ENCODE measurements at places on chromosomes 12 and 14. TPM values are rescaled to one million over a fixed set of nuclear protein-coding genes. Genes with fewer than 3 reads are reported as not detected.

ZBTB39 gene
- total RNA-seq, result 3.6 TPM

ARID2 gene
- 16.7 TPM for total RNA-seq

BATF gene
- total RNA-seq, result 2.1 TPM

PPP4R3A gene
- total RNA-seq, result 59.9 TPM

GPRC5A gene
- total RNA-seq, result 0.17 TPM

IFNG gene
- total RNA-seq, result 0.08 TPM

CLEC4A gene
- 2.2 TPM for total RNA-seq

APAF1 gene
- total RNA-seq, result 10.4 TPM

ABHD12B gene
- total RNA-seq, result not detected

SLCO1A2 gene
- total RNA-seq, result 0.17 TPM

GPN3 gene
- 17.7 TPM for total RNA-seq

PRH2 gene
- 0.42 TPM for total RNA-seq

IFNG-AS1 gene
- not detected for total RNA-seq

BIN2 gene
- 6.0 TPM for total RNA-seq

ADAMTS20 gene
- total RNA-seq, result not detected

CMAS gene
- total RNA-seq, result 26.0 TPM

DNA sequence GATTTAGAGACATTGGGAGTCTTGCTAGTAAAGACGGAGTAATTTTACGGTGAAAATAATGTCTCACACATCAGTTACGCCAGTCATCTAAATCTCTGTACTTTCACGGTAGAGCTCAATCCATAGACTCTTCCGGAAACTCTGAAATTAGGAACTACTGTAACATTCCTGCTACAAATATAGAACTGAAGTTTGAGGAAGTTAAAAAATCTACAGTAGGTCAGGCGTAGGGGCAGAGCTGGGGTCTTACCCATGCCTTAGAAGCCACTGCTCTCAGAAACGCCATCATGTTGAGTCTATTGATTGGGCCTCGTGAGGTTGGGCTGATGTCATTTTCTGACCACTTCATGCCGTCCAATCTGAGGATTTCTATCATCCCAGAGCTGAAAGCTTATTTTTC, 1029.8 kb upstream of the TMEM132C start:
- DNase-seq, result no peak

DNA sequence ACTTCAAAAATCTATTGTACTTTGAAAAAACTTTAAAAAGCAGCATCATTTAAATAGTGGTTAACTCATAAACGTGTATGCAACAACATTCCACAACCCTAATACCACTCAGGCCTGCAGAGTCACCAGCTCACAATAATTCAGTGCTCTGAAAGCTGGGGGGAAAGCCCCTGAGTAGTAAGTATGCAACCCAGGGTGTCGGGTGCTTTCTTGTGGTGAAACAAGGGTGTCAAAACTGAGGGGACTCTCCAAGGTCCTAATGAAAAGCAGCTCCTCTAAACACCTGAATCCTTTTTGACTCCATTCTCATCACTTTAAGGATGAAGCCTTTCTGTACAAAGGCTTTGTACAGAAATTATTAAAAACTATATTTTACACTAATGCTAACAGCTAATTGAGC, 33.7 kb downstream of the FGFR1OP2 start:
- no peak for DNase-seq

DNA sequence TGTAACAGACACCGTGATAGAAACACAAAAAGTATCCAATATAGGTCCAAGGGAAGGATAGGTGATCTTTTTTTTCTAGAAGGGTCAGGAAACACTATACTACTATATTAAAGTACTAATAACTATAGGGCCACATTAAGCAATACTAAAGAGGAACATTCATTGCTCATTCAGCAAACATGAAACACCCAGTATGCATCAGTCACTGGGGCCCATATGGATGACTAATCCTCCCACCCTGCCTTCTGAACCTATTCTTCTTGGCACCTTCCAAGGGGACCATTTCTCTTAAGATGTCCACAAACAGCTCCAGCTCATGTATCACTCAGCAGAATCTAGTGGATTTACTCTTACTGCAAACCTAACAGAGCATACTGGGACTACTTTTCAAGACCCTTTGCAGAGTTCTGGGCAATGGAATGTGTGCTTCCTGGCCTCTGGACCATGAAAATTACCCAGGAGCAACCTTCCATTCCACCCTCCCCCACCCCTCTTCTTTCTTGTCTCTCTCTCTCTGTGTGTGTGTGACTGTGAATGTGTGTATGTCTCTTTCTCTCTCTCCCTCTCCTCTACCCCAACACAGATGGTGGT, 187.9 kb downstream of the EPS8 start:
- no peak for DNase-seq

DNA sequence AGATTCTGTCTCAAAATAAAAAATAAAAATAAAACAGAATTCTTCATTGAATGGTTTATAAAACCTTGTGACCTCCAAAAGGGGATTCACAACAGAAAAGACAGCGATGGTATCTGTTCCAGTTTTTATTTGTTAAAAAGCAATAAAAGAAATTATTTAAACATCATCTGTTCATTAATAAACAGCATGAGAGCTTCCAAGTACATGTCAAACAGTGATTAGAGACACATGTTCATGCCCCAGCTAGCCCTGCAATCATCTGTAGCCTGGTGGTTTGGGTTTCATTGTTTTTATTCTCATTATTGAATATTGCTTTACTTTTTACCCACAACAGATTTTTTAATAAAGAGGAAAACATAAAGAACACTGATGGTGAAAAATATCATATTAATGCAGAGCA, 173.3 kb downstream of the ANO2 start:
- no peak for DNase-seq

DNA sequence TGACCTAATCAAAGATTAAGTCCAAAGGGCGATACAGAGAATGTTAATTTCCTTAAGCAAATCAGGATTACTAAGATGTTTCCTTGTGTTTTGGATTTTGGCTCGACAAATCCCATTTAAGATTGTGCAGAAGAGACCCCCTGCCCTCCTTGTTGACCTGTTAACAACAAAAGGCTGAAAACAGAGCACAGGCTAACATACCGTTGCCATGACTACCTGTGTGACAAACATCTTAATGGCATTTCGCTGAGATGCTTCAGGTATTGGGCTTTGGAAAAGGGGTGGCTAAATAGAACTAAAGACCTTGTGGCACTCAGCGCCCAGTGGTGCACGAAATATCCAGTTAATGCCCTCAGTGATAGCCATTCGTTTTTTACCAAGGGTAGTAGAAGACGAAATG, 1532.3 kb upstream of the TMEM132C start:
- DNase-seq, result no peak

- DNase-seq, result no peak
Observed at GRCh38 chr12:82625523-82625922, 61.2 kb upstream of the TMTC2 start.

DNA sequence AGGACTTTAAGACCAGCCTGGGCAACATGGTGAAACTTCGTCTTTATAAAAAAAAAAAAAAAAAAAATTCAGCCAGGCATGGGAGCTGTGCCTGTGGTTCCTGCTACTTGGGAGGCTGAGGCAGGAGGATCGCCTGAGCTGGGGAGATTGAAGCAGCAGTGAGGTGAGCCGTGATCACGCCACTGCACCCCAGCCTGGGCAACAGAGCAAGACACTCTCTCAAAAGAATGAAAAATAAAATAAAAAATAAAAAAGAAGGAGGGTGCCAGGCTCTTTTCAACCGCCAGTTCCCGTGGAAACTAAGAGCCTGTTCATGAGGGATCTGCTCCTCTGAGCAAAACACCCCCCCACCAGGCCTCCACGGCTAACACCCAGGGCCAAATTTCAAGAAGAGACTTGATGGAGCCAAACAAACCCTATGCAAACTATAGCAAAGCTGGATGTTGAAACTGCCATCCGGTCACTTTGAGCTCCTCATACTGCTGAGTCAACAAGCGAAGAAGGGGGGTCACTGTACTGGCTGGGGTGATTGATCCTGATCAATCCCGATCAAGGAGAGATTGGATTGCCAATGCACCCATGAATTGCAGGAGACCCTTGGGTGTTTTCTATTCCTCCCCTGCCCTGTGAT, 23.4 kb downstream of the DLK1 start:
- DNase-seq, result peak; percentile 37

GRCh38 chr12:64836856-64837255, 12.4 kb downstream of the TBC1D30 start:
- no peak for DNase-seq

DNA sequence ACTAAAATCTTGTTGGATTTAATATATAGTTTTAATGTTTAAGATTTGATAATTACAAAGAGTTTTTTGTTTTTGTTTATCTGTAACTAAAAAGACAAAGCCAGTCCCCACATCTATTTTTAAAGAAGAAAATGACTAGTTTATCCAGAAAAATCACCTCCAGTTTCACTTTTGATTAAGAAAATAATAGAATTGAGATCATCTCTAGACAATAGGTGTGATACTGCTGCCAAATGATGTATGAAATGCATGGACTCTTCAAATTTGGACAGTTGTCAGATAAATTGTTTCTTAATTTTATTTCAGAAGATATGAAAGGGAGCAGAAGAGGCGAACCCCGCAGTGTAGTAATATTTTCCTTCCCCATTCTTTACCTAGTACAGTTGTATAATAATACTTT, 20.0 kb downstream of the PCNX4 start:
- DNase-seq, result no peak

- peak; percentile 74 for DNase-seq
Observed at GRCh38 chr14:105999361-106000028, 473.1 kb downstream of the TMEM121 start.

DNA sequence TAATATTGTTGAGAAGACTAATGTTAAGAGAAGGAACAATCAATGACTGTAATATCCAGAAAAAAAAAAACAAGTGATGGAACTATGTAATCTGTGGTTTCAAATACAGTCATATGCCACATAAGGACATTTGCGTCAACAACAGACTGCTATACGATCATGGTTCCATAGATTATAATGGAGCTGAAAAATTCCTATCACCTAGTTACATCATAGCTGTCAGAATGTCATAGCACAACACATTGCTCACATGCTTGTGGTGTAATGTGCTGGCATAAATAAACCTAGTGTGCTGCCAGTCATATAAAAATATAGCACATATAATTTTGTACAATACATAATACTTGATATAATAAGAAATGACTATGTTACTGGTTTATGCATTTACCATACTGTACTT, 653.5 kb downstream of the TRHDE start:
- DNase-seq, result no peak

GRCh38 chr14:52063052-52063462, 5.8 kb downstream of the NID2 start:
- no peak for DNase-seq

DNA sequence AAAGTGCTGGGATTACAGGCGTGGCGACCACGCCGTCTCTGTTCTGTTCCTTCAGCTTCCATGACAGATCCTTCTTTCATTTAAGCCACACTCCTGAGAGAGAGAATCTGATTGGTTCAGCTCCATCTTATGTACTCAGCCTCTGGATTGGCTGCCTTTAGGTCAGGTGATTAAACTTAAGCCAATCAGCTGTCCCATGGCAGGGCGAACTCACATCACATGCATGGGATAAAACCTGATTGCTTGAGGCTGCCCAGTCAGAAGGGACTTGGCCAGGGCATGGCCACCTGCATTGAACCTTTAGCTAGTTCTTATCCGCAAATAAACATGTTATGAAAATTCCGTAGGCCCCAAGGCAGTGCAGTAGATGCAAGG, 274.2 kb downstream of the SUDS3 start:
- no peak for DNase-seq

- DNase-seq, result no peak
Observed at GRCh38 chr12:54417712-54418440, 1.2 kb downstream of the ITGA5 start.

GRCh38 chr14:23352506-23353432, at the start of gene SLC22A17:
SLC22A17 (minus strand) TSS chr14:23352887.
- DNase-seq, result peak; percentile 55

DNA sequence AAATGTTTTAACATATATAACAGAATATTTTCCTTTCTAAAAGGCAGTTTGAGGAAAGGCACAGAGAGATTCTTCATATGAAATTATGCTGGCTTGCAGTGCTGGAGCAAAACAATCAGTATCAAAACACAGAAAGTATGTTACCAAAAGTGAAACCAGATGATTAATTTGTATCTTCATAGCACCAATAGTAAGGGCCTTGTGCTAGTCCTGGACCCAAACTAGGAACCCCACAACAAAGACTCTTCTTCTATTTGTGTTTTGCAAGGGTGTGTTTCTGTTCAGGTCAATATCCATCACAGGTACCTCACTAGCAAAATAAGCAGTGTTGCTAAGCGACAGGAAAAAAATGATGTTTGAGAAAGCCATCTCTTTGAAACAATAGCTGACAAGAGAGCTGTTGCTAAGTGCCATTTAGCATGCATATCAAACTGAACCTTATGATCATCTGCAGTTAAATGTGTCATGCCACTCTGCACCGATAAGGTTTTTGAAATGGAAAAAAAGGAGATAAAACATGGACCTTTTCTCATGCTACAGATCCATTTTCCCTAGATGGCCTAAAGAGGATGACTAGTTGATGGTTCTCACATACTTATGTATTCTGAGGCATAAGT, 196.2 kb upstream of the ALG10 start:
- no peak for DNase-seq

DNA sequence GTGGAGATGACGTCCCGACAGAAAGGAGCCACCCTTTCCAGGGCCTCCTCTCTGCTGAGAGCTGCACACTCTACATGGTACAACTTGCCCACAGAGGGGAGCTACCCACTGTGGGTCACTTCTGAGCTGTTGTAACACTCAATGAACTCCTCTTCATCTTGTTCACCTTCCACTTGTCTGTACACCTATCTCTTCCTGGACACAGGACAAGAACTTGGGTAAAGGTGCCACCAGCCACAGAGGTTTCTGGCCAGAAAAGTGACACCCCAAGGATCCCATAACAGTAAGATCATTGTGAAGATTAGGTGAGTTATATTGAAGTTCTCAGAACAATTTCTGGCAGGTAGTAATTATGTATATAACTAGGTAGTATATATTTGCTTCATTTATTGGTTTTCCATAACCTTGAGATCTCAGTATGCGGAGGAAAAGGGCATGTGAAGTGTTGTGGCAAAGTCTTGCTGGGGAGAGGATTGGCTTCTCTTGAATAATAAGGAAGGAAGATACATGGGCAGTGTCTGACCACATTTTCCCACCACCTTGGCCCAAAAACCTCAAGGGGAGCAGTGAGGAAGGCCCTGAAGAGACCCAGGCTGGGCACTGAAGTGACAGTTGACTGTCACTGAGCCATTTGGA, 34.2 kb downstream of the KRT76 start:
- no peak for DNase-seq

- DNase-seq, result no peak
Observed at GRCh38 chr14:50792051-50792477, 38.9 kb downstream of the NIN start.

DNA sequence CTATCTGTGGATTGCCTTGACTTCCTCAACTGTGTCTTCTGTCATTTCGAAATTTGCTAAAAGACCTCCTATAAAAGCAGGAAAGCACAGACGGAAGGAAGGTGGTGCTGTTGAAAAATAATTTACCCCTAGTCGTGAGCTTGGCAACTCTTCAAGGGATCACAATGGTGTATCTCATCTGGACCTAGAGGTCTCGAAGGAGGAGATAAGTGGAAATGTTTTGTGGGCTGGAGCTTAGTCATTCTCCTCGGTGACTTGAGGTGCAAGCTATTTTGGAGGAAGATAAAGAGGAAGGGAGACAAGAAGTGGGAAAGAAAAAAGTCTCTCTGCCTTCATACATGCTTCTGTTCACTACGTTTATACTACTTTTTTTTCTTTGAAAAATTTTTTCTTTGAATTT, 89.9 kb downstream of the FLRT2 start:
- DNase-seq, result no peak
